PC-9 (cell line): ENCODE measurements at places on chromosomes 2 and 18.

DNA sequence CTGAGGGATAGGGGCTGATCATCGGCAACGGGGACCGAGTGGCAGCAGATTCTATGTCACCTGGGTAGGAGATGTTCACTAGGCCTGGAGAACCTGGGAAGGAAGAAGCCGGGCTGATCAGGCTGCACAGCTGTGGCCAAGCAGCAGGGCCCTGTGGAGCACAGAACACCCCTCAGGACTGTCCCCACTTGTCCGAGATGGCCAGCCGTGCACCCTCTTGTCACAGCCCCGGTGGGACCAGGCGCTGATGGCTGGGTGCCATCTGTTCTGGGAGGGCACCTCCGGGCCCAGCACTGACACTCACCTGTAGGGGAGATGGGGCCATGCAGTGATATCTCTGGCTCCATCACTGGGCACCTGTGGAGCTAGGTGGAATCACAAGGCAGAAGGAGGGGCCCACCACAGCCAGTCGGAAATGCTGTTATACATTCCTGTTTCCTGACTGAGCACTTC, 217.9 kb upstream of the RAB6C start:
- no peaks in the 10 kb centered on the region for H3K4me1 ChIP-seq
- no peak overlapping the region for H3K4me3 ChIP-seq
- no peak for DNase-seq
- no peaks in the 10 kb centered on the region for H3K36me3 ChIP-seq
- H3K27ac ChIP-seq = no peak overlapping the region
- peaks cover 73% of the 10 kb centered on the region for H3K27me3 ChIP-seq

- no peaks in the 10 kb centered on the region for H3K27me3 ChIP-seq
- H3K27ac ChIP-seq = peak overlapping the region; percentile 47; the same call in 1 of the 2 replicates
- H3K36me3 ChIP-seq = no peaks in the 10 kb centered on the region
- no peak overlapping the region for H3K4me3 ChIP-seq
Measured at GRCh38 chr2:85669549-85669948, 1.6 kb upstream of the SFTPB start.

DNA sequence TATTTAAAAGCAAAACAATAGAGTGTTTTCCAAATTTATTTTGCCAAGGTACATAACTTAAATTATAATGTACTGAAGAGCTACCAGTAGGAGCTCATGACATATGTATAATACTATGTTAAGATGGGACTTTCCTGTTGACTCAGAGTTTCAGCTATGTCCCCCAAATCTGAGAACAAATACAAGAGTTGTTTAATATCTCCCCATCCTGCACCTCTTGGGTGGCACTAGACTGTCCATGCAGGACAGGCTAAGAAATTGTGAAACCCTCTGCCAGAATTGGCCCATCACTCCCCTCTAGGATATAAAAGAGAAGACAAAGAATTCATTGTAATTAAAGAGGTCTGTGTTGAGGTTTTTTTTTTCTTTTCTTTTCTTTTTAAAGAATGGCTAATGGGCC, 21.7 kb upstream of the CTAGE1 start:
- DNase-seq = no peak
- H3K27me3 ChIP-seq = no peaks in the 10 kb centered on the region
- no peak overlapping the region for H3K27ac ChIP-seq
- no peaks in the 10 kb centered on the region for H3K4me1 ChIP-seq

GRCh38 chr2:31302940-31303563, 69.1 kb downstream of the EHD3 start:
- no peak overlapping the region for H3K4me3 ChIP-seq
- DNase-seq = no peak
- no peaks in the 10 kb centered on the region for H3K27me3 ChIP-seq
- H3K36me3 ChIP-seq = no peaks in the 10 kb centered on the region
- no peaks in the 10 kb centered on the region for H3K4me1 ChIP-seq
